ENCODE measurements at places on chromosomes 5 and 9.

DNA sequence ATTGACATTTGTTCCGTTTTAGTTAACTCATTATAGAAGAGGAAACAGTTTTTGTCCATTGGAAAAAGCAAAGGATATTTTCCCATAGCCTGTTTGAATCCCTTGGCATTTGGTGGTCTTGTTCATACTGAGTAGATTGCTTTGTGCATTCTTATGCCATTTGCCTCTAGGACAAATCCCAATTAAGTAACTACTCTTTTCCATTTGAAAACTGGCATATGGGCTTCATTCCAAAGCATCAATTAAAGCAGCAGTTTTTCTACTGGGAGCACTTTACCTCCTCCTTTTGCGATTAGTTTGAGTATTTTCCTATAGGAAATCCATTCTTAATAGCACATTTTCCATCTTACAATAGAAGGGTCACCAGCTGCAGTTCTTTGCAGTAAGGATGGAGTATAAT, 31.2 kb downstream of the GPR21 start:
- no peak for DNase-seq

DNA sequence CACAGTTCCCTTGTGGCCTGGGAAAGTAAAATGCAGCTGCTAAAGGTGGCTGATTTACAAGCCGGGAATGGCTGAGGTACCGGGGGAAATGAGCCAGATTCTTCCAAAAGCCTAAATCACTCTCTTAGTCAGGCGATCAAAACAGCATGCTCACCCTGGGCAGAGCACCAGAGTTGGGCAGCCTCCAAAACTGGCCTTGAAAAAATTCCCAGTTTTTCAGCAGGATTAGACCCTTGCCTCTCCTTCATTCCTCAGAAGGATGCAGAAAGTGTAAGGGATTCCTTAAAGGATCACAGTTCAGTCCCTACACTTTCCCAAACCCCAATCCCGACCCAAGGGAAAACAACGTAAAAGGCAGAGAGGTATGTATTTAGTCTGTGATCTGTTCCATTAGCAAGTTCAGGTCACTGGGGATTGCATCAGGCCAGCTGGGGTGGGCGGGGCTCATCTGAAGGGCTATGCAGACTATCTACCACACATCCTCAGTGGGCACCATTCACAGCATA, 16.9 kb downstream of the TMEM174 start:
- no peak for DNase-seq

GRCh38 chr5:82105457-82105856, 133.6 kb downstream of the ATG10 start:
- DNase-seq: no peak

GRCh38 chr9:22595805-22596204, 149.2 kb downstream of the DMRTA1 start:
- DNase-seq: no peak

DNA sequence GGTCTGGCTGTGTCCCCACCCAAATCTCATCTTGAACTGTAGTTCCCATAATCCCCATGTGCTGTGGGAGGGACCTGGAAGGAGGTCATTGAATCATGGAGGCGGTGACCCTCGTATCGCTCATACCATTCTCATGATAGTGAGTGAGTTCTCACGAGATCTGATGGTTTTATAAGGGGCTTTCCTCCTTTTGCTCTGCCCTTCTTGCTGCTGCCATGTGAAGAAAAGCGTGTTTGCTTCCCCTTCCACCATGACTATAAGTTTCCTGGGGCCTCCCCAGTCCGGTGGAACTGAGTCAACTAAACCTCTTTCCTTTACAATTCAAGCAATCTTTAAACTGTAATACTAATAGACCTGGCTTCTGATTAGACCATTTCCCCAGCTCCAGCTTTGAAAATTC, 92.2 kb upstream of the SARDH start:
- no peak for DNase-seq

- no peak for DNase-seq
Measured at GRCh38 chr5:93886917-93887361, 145.5 kb upstream of the POU5F2 start.

- DNase-seq: no peak
Measured at GRCh38 chr9:81661339-81661738, 28.0 kb downstream of the TLE1 start.

- no peak for DNase-seq
Measured at GRCh38 chr5:154461531-154461930, 15.7 kb downstream of the SAP30L start.
